ENCODE measurements at places on chromosomes 7 and 10. TPM values are rescaled to one million over a fixed set of nuclear protein-coding genes. Genes with fewer than 3 reads are reported as not detected.

TRPV6 gene
- not detected for total RNA-seq

CRYGN gene
- total RNA-seq, result not detected

MKX gene
- not detected for total RNA-seq

FAM180A gene
- not detected for total RNA-seq

CALN1 gene
- not detected for total RNA-seq

SDK1 gene
- 0.10 TPM for total RNA-seq

ATP6V0A4 gene
- total RNA-seq, result not detected

CLRN3 gene
- not detected for total RNA-seq

GDF10 gene
- total RNA-seq, result not detected

DKK1 gene
- total RNA-seq, result not detected

OR2A25 gene
- not detected for total RNA-seq

GRCh38 chr7:44894888-44895580 is 9.7 kb upstream of the PURB start:
- no peak for DNase-seq

- DNase-seq, result no peak
These were observed 6.5 kb upstream of the PODXL start for GRCh38 chr7:131562941-131563340.

GRCh38 chr10:126663328-126663727 is 7.2 kb downstream of the C10orf90 start:
- no peak for DNase-seq

GRCh38 chr10:94088926-94089381 is 95.2 kb downstream of the PLCE1 start:
- DNase-seq, result no peak

GRCh38 chr7:103009466-103010185 is 65.0 kb downstream of the FBXL13 start:
- no peak for DNase-seq

DNA sequence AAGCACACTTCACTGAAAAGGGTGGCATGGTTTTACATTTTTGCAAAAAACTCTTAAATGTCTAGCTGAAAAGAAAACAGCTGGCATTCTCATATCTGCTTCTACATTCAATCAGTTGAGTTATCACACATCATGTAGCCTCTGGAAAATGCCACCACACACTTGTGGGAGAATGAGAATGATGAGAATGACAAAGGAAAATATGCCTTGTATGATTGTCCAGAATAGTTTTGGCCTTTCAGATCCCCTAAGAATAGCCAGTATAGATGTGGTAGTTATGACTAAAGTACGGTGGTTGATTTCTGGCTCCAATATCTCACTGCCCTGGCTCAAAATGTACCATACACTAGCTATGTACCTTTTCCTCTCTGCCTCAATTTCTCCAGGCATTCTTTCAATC is 30.2 kb upstream of the FRMD4A start:
- no peak for DNase-seq

DNA sequence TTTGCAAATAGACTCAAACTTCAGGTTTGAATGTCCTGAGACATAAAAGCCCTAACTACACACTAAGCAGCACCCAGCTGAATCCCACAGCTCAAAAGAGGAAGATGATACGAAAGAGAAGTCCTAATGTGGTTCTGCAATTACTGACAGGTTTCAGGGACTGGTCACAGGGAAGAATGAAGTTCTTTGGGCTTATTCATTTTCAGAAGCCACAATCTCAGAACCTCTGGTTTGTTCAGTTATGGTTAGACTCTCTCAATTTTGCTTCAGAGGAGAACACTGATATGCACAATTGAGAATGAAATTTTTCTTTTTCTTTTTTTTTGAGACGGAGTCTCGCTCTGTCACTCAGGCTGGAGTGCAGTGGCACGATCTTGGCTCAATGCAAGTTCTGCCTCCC is 94.6 kb upstream of the FAM180A start:
- DNase-seq, result no peak

DNA sequence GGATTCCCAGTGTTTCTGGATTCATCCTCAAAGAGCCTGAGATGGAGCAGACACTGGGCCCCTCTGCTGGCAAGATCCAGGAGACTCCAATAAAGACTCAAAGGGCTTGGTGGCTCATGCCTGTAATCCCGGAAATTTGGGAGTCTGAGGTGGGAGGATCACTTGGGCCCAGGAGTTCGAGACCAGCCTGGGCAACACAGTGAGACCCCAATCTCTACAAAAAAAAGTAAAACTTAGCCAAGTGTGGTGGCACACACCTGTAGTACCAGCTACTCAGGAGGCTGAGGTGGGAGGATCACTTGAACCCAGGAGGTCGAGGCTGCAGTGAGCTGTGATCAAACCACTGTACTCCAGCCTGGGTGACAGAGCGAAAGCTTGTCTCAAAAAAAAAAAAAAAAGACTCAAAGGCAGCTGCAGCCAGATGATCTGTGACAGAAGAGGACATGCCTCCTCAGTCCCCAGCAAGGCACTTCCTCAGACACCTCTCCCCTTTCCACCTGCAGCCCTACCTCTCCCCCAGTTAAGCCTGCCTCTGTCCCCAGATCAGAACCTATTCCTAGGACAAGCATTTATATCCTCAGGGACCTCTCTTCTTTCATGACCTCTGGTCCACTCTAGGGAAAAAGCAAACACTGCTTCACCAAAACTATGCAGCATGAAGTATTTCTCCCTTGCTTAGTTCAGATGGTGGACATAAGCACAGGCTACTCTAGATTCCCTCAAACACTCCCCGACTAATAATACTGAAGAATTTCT is 27.9 kb downstream of the PDLIM1 start:
- DNase-seq, result no peak

DNA sequence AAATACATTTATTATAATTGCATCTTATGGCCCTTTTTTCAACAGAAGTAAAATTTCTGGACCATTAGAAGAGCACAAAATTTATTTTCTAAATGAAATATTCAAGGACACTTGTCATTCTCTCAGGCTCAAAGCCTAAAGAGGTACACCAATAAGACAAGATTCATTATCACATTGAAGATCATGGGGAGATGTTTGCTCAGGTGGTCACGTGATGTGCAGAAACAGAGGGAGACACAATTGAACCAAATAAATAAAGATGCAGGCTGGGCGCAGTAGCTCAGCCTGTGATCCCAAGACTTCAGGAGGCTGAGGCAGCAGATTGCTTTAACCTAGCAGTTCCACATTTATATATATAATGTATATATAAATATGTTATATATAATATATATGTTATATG is 53.2 kb upstream of the TMEM254 start:
- DNase-seq, result no peak

- DNase-seq, result no peak
These were observed 34.5 kb downstream of the MTPN start for GRCh38 chr7:135942614-135943013.

DNA sequence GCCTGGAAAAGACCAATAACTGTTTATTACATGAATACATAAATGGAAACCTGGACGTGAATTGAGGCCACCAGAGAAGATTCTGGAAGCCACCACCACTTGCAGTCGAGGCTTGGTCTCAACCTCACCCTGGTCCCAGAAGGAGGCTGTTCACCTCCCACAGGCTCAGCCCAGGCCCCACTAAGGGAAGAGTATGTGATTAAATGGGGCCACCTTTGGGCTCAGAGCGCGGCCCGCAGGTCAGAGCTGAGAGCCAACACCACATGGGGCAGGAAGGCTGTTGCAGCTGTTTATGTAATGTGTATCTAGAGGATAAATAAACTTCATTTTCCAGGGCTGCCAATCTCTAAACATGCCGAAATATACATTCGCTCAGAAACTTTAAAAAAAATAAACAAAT is 17.6 kb upstream of the FGFR2 start:
- DNase-seq, result no peak

DNA sequence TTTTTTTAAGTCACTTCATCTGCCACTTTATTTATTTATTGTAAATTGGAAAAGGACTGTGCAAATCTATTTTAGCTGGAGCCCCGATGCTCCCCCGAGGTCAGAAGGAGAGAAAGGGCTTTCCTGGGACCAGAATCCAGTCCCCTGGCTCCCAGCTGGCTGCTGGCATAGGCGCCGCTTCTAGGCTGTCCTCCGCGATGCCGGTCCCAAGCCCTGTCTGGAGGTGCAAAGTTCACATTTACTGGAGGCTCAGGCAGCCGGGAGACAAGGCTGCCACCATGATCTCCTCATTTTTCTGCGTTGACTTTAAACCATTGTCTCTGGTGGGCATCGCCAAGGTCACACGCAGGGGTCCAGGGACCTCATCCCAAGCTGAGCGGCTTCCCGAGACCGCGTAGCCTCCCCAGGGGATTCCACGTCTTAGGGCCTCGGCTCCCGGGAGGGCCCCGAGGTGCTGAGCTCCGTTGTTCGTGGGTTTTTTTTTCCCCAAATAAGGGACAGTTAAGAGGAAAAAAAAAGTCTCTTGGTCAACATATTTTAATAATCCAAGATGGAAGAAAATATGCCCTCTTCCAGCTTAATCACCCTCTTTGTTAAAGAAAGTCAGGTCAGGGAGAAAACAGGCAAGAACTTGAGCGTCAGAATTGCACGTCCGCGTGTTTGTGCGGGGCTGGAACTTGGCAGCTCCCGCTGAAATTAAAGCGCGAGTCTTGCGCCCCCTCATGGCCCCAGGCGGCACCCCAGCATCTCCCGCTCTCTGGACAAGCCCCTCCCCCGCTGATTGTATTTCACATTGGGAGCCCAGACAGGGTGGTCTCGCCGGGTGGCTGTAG is 11.9 kb downstream of the RGR start:
- peak; percentile 41 for DNase-seq

DNA sequence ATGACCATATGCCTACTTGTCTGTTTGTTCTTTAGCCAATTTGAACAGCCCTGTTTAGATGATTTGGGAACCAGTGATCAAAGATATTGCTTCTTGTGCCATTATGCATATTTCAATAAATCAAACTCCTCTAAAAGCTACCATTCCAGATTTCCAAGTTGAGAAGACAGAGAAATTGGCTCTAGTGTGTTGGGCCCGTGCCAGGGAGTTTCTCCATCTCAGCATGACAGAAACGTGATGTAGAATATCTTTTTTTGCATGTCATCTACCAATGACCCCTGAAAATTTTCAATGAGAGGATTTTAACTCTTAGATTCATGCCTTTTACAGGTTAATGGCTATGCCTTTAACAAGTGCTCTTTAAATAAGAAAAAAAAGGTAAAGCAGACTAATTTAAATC is 50.7 kb upstream of the CABCOCO1 start:
- DNase-seq, result no peak

DNA sequence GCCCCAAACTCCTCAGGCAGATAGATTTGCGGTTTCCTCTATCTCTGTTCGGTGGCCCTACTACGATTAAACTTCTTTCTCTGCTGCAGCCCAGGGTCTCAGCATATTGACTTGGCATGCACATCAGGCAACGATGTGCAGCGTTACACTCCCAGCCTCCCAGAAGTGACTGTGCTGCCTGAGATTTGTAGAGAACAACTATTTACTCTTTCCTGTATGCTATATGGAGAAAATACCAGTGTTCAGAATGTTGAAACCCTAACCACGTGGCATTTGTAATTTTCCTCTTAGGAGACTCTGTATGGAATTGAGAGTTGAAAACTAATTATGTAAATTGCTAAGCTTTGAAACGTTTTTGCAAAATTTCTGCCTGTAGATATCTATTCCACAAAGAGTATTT is 50.9 kb downstream of the GNAI1 start:
- no peak for DNase-seq

- no peak for DNase-seq
These were observed 193.8 kb upstream of the WDR11 start for GRCh38 chr10:120657371-120657770.

GRCh38 chr7:83155407-83155806 is 7.3 kb downstream of the PCLO start:
- DNase-seq, result no peak

DNA sequence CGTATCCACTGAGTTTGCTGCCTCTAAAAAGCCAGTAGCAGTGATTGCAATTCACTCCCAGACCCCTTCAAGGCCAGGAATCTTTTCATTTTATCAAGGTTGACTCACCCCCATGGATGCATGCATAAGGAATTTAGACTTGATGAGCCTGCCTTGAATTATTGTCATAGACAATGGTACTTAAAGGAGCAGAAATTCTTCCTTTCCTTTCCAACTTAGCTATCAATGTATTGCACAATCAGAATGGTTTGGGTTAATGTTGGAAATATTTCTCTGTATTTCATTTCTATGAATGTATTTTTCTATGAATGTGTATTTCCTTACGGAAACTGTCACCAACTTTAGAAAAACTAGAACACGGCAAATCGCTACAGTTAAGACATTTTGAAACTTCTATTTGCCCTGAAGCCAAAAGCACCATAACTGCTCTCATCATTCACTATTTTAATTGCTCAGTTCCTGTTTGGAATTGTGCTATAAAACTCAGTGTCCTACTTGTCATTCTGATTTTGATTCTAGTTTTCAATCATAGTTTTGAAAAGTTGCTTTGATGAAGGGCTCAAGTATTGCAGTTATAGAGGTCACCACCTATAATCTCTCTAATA is 355.7 kb upstream of the AKR1E2 start:
- DNase-seq, result no peak

GRCh38 chr7:137439829-137440825 is 96.6 kb upstream of the PTN start:
- no peak for DNase-seq

GRCh38 chr7:126755381-126755780 is 497.4 kb downstream of the GRM8 start:
- no peak for DNase-seq

- DNase-seq, result no peak
These were observed 73.6 kb downstream of the MAD1L1 start for GRCh38 chr7:2159176-2159520.

- no peak for DNase-seq
These were observed 1201.1 kb downstream of the SORCS1 start for GRCh38 chr10:105963334-105963884.

DNA sequence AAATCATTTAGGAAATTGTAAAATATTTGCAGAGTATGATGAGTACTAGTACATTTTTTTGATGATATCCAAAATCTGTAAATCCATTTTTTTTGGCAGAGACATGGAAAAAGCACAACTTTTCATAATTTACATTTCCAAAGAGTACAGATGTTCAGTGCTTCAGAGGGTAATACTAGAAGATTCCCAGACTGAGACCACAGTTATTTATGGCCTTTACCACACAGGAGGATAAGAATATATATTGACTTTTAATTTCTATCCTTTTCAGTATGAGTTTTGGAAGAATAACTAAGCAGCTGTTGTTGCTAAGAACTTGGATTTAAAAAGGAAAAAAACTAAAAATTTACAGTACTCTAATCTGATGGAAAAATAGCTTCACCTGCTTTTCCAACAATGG is 61.9 kb downstream of the HGF start:
- no peak for DNase-seq

GRCh38 chr7:50246551-50246950 is 58.0 kb upstream of the IKZF1 start:
- DNase-seq, result no peak

- DNase-seq, result no peak
These were observed 1605.4 kb upstream of the LRRTM3 start for GRCh38 chr10:65320236-65321026.
